ENCODE measurements at places on chromosomes 6 and 20.

DNA sequence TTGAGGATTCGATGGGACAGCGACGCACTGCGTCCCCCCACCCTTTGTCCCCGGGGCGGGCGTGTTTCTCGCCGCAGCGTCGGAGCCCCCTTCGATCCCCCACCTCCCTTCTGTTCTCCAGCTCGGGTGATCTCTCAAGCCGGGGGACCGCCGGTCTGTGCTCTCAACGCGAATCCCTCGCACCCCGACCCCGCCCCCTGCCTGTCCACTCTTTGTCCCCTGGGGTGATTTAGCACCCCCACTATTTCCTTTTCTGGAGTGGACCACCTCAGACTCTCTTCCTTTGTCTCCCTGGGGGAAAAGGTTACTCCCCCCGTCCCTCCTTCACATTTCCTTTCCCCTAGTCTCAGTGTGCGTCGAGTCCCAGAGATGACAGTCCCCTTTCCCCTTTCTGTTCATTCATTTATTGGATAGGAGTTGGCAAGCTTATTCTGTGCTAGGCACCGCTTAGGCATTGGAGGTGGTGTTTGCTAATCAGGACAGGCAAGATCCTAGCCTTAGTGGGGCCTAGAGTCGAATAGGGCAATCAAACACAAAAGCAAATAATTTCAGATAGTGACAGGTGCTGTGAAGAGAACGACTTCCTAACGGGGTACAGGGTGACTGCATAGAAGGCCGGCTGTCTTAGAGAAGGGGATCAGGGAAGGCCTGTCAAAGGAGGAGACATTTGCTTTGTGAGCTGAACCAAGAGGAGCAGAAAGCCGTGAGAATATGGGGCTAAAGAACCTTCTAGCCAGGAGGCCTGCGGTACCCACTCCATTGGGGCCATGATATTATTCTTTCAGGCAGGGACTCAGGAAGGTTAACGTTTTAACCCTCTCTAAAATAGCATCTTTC, 741 bp downstream of the PTPN1 start:
- DNase-seq: no peak

DNA sequence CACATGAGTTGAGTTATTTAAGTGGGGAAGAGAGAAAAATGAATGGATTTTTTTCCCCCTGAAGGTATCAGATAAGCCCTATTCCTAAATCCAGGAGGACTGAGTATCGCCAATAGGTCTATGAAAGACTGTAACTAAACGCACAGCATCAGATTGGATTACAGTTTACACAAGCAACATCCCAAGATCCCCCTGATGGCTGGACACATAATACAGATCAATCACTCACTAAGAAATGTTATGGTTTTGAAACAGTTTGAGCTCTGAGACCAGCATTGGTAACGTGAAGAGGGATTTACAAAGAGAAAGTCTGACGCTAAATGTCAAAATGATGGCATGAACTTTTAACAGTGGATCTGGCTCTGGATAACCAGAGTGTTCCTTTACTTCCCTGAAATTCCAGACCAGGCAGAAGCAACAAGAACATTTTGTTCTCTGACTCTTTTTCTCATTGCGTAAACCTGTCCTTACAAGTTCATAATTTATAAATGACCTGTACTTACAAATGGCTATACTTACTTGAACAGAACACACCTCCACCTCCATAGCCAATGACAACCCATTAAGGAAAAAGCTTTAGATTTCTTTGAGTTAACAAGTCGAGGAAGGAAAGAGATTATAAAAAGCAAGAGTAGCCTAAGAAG, 131.8 kb upstream of the BEND3 start:
- no peak for DNase-seq

DNA sequence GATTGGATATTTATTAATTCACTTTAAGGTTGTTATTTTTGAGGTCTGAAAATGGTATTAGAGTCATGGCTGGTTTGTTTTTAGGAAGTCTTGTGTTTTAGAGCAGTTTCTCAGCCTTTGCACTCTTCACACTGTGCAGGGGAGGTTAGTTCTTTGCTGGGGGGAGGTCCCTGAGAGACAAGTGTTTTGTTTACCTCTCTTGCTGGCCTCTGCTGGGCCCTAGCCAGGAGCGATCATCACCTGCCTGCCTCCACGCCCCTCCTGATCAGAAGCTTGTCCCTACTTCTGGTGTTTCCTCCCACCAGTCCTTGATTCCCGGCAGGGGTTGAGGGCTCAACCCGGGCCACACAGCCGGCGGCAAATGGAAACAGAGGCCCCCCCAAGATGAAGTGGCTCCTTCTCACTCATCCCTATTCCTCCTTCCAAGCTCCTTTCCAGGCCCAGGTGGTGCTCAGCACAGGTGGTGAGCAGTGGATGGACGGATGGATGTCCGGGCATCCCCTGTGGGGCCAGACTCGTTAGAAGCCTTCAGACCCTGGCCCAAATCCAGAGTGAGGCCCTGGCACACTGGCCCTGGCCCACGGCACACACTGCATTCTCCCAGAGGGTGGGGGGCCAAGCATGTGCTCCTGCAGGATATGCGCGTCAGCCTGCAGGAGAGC, 51.3 kb downstream of the GRM4 start:
- peak; percentile 99 for DNase-seq

GRCh38 chr20:13552061-13552460, 86.7 kb downstream of the TASP1 start:
- DNase-seq: no peak

DNA sequence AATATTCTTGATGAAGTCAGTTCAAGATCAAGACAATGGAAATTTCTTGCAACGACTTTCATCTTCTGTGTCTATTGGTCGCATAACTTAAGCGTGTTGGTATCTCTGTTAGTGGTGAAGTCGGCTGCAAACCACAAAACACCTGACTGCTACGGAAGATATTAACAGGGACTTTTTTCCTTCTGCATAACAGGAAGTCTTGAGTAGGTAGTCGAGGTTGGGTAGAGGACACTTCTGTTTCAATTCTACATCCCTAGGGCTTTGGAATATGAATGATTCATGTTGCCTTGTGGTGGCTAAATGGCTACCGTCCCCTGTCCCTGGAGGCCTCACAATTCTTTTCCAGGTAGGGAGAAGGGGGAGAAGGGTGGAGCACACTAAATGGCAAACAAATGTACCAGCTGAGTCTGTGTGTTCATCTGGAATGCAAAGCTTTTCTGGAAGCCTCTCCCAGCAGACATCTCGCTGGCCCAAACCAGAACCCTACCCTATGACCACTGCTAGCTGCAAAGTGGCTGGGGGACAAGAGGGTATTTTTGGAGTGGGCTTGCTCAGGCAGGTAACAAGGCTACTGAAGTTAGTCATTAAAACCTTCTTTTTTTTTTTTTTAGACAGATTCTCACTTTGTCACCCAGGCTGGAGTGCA, 34.6 kb upstream of the NKX2-2 start:
- no peak for DNase-seq

DNA sequence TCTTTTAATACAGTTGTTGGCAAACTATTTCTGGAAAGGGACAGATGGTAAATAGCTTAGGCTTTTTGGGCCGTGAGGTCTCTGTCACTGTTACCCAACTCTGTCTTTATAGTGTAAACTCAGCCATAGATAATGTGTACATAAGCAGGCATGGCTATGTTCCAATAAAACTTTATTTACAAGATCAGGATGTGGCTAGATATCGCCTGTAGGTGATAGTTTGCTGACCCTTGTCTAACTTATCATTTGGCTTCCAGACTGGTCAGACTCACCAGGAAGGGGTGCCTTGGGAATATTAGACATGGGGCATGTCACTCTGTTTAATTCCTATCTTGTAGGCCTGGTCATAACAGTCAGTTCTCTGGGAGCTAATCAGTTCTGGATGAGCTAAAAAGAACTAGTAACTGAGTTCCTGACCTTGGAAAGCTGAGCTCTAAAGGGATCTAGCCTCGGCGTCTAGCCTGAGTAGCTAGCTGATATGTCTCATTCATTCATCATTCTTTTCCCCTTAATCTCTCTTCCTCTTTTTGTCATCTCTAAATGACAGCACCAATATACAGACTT, 163.6 kb downstream of the SLC16A10 start:
- no peak for DNase-seq

GRCh38 chr6:19713411-19713810, 123.8 kb upstream of the ID4 start:
- DNase-seq: no peak

DNA sequence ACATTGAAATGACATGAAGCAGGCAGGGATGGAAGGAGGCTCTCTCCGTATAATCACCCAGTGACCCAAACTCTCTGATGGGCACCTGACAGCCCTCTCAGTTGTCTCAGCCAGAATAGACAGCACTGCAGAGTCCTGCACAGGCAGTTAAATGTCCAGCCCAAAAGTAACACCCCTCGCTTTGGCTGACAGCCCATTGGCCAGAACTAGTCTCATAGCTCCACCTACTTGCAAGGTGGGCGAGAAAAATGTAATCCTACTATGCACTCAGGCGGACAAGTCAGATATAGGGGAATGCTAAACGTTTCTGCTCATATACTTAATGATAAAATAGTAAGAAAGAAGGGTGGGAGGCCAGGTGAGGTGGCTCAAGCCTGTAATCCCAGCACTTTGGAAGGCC, 393.5 kb upstream of the JARID2 start:
- DNase-seq: no peak

GRCh38 chr6:4568138-4568537, 208.1 kb upstream of the CDYL start:
- no peak for DNase-seq

DNA sequence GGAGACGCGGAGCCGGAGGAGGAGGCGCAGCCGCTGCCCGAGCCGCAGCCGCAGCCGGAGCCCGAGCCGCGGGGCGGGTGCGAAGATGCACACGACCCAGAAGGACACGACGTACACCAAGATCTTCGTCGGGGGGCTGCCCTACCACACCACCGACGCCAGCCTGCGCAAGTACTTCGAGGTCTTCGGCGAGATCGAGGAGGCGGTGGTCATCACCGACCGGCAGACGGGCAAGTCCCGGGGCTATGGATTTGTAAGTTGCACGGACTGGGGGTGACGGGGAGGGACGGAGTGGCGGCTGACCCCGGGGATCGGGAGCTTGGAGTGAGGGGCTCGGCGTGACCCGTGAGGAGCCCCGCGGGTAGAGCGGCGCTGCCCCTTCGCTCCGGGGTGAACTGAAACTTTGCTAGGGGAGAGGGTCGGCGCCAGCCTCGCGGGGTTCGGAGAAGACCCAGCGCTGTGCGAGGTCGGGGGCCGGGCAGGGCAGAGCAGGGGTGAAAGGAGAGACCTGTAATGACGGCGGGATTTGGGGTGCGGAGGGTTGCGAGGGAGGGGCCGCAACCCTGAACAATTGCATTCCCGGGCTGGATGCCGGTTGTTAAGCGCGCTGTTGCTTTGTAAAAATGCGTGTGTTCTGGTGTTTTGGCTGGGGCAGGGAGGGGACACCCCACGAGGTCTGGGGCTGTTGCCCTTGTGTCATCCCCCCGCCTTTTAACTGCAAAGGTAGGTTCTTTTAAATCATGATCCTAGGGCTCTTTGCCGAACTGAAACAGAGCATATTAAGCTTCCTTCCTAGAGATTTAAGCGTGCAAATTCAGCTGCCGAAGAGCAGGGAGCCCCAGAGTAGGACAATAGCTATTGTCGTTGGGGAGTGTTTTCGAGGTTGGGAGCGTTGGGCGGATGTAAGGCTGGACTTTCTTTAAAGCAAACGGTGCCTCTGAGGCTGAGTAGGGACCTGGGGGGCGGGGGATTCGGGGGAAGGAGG, 628 bp downstream of the RBM24 start:
- DNase-seq: no peak

DNA sequence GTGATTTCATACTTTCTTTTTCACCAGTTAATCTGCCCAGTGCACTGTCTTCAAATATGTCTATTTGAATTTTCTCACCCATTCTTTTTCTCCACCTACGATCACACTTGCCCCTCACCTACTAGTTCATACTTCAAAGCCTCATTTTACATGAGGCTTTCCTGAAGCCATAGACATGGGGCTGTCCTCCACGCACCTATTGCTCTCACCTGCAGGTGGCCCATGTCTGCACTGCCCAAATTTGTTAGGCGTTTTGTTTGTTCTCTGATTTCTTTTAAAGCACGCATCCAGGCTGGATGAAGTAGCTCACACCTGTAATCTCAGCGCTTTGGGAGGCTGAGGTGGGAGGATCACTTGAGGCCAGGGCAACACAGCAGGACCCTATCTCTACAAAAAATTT, 106.8 kb upstream of the RIPOR2 start:
- no peak for DNase-seq

- DNase-seq: no peak
These were observed 37.6 kb downstream of the GOPC start for GRCh38 chr6:117564681-117565080.

DNA sequence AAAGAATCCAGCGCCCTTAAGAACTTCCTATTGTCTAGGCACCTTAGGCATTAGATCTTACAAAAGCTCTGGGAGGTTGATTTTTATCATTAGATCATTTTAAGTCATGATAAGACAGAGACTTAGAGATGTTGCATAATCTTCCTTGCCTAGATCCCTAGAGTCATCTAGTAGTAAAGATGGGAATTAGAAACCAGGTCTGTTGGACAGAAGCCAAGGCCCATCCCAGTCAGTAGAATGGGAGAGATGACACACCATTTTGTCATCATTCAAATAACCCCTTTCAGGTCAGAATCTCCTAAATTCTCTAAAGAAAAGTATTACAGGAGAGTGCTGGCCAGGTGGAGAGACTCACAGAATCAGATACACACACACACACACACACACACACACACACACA, 579.1 kb downstream of the BMP2 start:
- DNase-seq: no peak

DNA sequence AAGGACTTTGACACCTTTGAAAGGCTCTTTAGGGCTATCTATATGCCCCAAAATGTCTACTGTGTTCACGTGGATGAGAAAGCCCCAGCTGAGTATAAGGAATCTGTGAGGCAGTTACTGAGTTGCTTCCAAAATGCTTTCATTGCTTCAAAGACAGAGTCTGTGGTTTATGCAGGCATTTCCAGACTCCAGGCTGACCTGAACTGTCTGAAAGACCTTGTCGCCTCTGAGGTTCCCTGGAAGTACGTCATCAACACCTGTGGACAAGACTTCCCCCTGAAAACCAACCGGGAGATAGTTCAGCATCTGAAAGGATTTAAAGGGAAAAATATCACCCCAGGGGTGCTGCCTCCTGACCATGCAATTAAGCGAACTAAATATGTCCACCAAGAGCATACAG, 65.2 kb downstream of the GCNT2 start:
- DNase-seq: no peak

DNA sequence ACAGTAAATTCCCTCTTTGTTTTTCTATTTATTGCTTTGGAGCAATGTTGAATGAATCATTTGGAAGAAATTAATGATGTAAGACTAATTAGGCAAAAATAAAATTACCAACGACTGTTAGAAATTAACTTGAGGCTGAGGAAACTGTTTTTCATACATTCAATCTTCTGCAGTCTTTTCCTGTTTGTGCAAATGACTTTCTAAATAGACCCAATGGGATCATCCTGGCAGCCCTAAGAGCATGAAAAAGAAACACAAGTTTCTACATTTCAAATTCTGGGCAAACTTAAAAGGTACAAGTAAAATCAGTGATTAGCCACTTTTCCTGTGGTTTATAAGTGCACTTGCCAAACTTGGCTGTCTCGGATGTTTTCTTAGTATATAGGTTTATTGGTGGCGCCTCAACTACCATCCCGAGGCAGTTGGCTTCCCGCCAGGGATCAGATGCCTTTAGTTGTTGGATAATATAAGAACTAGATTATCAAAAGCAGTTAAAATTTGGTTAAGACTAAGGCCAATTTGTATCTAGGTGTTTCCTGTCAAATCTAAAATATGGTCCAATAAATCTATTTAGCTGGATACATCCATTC, 181.2 kb downstream of the ISM1 start:
- no peak for DNase-seq

Measured in NCI-H510A treated with DMSO at 0.1 percent for 48 hours (cell line).